ENCODE measurements at places on chromosomes 2 and 18.
A peak's percentile ranks its signal among the peaks of the same experiment; 100 is the strongest.

DNA sequence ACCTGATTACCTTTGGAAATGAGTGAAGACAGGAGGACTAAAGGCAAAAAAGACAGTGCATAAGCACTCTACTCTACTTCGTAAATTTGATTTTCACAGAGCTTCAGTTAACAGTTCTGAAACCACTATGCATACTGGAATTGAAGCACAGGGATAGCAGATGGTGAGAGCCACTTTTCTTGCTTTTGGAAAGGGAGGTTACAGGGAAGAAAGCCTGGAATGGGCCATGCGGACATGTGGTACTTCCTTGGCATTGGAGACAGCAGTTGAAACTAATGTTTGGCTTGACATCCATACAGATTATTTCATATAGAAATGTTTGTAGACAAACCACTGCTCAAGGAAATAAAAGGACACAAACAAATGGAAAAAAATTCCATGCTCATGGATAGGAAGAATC, 585.6 kb upstream of the RAB6C start:
- DNase-seq: no peak

DNA sequence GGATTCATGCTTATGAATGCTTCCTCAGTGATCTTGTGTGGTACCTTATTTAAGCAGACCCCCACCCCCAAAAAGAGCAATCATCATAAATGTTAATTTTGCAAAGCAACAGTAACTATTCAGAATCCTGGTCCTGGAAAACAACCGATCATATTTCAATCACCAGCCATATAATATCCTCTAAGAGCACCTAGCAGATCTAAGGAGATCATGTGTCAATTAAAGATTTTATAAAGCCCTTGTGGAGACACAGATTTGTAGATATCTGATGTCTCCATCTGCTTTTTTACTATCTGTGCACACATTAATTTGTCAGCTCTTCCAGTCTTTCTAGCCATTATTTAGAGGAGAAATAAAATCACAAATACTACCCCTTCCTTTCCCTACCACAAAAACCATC, 423.7 kb downstream of the TGIF1 start:
- DNase-seq: no peak

DNA sequence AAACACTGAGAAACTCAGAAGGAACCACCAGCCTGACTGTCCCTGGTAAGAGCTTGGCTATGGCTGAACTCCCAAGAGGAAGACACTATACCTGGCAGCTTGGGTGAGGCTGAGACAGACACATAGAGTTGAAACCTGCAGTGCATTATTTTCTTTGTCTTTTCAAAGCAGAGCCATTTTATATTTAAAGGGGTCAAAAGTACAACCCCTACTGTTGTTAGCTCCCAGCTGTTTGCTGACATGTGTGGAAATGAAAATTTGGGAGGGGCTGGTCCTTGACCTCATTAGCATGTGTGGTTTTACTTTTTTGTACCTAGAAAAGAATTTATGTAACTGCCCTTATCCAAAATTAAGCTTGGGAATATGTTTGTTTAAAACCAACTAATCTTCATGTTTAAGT, 309.0 kb downstream of the RPRM start:
- no peak for DNase-seq

- DNase-seq: no peak
Observed at GRCh38 chr2:45119038-45119437, 109.8 kb upstream of the SIX2 start.

GRCh38 chr2:96888072-96889011, 18.5 kb upstream of the SEMA4C start:
- no peak for DNase-seq

DNA sequence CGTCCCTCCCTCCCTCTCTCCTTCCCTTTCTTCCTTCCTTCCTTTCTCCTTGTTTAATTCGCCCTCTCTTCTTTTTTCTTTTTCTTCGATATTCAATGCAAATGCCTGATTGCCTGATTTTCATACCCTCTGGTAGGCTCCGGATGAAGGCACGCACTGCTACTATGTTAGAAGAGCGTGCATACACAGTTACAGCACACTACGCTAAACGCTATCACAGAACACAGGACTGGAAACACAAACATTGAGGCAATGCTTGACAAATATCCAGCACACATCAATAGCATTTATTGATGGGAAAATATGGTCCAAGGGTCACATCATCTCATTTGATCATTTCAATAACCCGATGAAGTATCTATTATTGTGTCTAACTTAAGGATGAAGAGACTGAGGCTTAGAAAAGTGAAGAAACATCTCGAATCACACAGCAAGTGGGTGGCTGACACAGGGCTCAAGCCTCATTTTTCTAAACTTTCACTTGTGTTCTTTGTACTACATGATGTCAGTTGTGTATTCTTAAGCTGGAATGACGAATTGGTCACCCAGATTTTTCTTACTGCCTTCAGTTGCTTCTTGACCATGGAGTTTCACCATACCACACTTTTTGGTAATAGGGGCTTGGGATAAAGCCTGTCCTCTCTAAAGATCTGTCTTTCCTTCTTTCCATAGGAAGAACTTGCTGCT, 101.8 kb downstream of the TRIB2 start:
- no peak for DNase-seq

DNA sequence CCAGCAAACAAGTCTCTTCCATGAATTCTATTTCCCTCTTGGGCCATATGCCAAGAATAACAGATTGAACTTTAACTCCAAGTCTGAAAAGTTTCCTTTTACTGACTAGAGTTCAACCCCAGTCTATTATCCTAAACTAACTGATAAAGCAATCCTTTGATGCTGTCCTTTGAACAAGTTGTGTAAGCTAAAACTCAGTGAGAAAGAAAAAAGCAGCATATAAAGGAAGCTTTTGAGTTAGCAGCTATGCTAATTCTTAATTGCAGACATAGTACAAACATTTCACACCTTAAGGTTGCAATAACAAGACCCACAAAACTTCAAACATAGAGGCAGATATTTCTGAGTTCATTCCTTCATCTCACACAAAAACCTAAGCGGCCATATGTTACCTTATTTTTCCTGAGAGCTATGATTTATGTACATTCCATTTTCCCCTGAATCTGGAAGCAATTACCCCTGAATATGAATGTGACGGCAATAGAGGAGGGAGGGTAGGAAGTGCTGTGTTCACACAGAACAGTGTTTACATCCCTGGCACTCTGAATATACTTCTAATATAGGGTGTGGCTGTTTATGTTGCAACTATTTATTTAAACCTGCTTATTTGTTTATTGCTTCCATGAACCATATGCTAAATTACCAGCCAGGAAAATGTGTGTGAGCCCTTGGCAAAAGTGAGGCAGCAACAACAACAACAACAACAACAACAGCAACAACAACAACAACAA, 180.6 kb downstream of the IRS1 start:
- no peak for DNase-seq

- DNase-seq: no peak
Observed at GRCh38 chr18:38750751-38751150, 1185.2 kb upstream of the CELF4 start.

DNA sequence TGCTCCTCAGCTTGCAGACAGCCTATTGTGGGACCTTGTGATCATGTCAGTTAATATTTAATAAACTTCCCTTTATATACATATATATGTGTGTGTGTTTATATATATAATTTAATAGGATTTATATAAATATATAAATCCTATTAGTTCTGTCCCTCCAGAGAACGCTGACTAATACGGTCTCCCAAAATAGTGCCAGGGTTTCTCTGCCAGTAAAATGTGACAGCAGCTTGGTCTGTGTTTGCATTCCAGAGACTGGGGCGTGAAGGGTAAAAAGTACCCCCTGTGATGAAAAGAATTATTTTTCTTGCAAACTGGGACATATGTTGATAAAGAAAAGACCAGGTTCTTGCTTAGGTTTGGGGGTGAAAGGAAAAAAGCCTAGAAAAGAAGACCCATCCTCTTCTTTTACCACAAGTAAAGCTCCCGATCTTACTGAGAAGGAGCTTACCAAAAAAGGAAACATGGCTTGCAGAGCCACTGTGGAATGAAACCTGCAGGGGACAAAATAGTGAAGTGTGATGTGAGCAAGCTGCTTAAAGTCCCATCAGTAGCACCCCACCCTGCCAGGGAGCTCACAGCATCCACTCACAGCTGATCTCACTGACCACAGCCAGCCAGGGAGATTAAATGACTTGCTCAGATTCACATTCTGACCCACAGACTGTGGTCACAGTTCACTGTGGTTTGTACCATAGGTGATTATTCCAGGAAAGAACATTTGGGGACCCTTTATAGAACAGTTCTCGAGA, 110.9 kb upstream of the RMP24 start:
- DNase-seq: no peak

GRCh38 chr2:64137996-64138395, 6.2 kb downstream of the PELI1 start:
- DNase-seq: no peak

- DNase-seq: no peak
Observed at GRCh38 chr18:48790869-48791635, 159.7 kb downstream of the SMAD7 start.

DNA sequence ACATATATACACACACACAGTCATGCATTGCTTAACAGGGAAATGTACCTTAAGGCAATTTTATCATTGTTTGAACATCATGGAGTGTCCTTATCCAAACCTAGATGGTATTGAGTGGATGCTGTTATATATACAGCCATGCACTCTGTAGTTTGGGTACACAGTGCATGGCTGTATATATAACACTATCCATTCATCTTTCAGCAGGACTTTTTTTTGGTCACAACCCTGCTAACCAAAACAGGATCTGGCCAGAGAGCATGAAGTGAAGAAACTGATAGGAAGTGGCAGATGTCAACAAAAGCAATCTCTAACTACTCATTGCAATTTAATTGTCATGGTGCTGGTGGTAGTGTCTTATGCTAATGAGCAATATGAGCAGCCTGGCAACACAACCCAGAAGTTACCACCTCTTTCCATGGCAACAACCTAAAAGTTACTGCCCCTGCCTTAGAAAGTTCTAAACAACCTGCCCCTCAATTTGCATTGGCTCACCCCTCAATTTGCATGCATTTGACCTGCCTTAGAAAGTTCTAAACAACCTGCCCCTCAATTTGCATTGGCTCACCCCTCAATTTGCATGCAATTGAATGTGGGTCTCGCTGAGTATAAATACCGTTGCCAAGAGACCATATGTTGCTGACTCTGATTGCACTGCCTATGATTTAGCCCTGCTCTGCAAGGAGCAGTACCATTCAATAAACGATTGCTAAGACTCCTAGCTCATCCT, 434.9 kb downstream of the DSEL start:
- DNase-seq: no peak

GRCh38 chr18:56470406-56471351, 167.7 kb downstream of the TXNL1 start:
- no peak for DNase-seq

- no peak for DNase-seq
Observed at GRCh38 chr18:1774261-1774660, 797.0 kb downstream of the METTL4 start.

DNA sequence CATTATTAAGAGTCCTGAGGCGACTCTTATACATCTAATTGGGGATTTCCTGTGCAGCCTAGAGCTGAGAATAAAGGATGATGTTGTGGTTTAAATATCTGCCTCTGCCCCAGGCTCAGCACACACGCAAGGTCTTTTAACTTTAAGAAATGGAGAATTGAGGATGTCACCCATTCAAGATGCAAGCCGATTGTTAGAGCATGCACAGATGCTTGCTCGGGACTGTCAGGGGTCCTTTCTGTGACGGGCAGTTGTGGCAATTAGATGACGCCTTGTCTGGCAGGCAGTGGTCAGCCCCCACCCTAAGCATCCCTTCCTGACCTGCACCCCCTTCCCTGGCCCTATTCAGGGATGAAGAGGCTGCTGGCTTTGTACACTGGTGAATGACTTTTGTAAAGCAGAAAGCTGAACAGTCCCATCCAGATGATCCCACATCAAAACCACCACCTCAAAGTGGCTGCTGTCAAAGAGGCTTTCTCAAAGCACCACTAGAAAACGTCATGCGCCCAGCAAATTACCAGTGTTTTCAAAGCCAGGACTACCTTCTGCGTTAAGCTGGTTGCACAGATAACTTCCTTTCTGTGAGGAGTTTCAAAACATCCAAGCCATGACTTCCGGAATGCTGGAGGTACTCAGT, 23.7 kb downstream of the FAM178B start:
- DNase-seq: peak; percentile 62

- no peak for DNase-seq
Observed at GRCh38 chr18:34817636-34818035, 107.5 kb downstream of the DTNA start.

DNA sequence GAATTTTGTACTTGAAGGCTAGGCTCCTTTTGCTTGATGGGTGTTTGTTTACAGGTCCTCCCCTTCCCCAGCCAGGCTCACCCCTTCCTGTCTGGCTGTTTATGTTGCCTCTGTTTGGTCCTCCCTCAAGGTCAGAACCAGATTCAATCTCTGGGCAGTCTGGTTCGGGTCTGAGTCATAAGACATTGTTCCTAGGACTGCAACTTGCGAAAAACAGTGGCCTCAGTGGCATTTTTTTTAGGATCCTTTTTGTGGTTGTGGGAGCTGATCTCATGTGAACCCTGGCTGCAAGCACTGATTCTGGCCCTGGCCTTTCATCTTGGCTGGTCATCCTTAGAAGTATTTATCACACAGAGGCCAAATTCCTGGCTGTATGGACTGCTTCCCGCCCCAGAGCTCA, 370.4 kb downstream of the CLIP4 start:
- no peak for DNase-seq

DNA sequence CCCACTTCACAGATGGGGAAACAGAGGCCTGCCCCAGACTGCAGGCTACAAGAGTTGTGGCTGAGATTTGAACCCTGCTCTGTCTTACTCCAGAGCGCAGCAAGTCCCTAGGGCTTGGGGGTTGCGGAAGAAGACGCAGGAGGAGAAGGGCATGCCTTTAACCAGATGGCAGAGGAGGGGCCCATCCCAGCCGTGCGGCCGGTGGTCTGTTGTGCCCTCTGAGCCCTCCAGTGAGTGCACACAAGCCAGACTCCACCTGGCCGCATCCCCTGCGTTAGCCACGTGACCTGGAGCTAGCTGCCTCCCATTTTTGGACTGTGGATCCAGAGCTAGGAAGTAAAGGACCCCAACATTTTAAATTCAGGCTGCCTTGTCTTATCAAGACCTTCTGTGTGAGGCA, 2.8 kb downstream of the KCNIP3 start:
- no peak for DNase-seq

DNA sequence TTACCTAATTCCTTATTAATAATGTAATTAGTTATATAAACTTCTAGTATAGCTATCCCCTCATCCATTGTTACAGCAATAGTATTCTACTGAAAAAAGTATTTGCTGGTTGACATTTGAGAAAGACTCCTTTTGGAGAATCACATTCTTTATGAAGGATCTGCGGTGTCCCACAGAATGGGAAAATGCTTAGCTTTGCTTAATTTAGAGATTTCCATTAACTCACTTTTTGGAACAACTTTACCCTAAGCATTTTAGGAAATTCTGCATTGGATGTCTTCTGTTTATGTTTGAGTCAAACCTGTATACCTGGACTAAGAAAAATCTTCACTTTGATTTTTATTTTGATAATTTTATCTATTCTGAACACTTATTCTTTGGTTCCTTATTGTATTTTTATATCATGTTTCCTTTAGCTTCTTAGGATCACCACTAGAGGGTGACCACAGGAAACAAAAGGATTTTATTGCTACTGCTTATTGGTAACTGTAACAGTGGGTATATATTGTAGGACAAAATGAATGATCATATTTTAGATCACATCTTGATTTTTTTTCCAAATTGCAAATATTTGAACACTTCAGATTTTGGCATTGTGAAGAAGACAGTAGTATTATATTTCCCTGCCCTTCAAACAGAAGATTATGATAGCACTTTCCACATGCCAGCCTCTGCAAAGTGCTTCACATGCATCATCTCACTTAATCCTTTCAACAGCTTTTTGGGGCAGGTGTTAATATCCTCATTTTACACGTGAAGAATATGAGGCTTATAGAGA, 79.6 kb downstream of the MIB1 start:
- DNase-seq: no peak

Measured in stimulated activated CD4-positive, alpha-beta T cell treated with anti-CD3 and anti-CD28 coated beads, Interleukin-1b, Interleukin-23, amount 100 ng/mL, for 1 hour (primary cell).